ENCODE measurements at places on chromosomes 4 and X.
A peak's percentile ranks its signal among the peaks of the same experiment; 100 is the strongest.

GRCh38 chr4:32161392-32161791, 1441.2 kb downstream of the PCDH7 start:
- no peak for DNase-seq

- no peak for DNase-seq
Measured at GRCh38 chr4:6614701-6615230, 25.7 kb upstream of the MRFAP1 start.

GRCh38 chr4:69639542-69639941, at the start of gene UGT2A2:
TSS of gene UGT2A2 (minus strand) at chr4:69639642. CDS start at chr4:69639640, 2 bp downstream.
- no peak for DNase-seq

DNA sequence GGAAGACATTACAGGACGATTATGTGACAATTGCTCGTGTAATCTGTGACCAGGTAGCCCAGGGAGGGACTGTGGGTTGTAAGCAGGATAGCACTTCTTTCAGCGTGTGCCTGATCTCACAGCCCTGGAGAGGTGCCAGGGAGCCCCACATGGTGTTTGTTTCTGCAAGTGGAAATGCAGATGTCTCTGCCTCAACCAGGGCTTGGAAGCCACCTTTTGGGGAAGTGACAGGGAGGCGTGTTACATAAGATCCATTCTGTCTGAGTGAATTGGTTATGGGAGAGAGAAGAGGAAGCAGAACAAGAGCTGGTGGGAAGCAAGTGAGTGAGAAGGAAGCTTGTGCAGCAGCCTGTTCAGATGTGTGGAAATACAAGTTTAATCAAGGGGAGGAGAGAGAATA, 104.5 kb upstream of the GATB start:
- peak; percentile 67 for DNase-seq

DNA sequence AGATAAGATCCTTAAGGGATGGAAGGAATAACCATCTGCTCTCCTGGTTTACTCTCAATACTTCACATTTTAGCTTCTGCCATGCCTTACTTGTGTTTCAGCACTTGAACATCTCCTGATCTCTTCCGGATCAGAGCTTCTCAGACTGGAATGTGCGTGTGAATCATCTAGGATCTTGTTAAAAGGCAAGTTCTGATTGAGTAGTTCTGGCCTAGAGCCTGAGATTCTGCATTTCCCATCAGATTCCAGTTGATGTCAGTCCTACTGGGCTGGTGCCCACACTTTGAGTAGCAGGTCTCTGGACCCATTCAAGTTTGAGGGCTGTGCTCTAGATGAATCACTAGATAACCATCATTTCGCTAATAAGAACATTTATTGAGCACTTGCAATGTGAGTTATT, 20.0 kb downstream of the NDP start:
- DNase-seq: no peak

GRCh38 chrX:11053351-11053750, 57.8 kb upstream of the HCCS start:
- no peak for DNase-seq

Data from head of caudate nucleus (tissue), 42 donors.